ENCODE measurements at places on chromosomes 11 and 22.

DNA sequence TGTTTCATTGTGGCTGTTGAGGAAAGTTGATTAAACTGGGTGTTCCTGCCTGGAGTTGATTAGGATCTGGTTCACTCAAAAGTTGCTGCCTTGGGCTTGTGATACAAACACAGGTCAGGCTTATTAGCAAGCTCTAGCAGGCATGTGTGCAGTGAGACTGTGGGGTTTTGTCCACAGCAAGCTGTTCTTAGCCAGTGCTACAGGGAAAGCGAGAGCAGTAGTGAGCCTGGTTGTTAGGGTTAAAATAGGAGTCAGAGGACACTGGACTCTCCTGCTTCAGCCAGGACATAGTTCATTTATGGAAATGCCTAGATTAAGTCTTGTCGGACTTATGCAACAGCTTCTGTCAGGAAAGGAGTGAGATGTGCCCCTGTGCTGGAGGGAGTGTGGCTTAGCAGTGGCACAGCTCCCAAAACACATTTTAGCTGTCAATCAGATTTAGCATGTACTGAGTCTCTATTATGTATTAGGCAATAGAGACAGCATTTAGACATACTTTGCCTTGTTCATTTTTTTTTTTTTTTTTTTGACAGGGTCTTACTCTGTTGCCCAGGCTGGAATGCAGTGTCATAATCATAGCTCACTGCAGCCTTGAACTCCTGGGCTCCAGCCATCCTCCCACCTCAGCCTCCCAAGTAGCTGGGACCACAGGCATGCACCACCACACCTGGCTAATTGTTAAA is 8.7 kb downstream of the SNRPD3 start:
- H3K4me1 ChIP-seq, result peaks cover 48% of the 10 kb centered on the region
- peaks cover 15% of the 10 kb centered on the region for H3K36me3 ChIP-seq
- no peak for DNase-seq
- H3K27ac ChIP-seq, result peak overlapping the region; percentile 77

DNA sequence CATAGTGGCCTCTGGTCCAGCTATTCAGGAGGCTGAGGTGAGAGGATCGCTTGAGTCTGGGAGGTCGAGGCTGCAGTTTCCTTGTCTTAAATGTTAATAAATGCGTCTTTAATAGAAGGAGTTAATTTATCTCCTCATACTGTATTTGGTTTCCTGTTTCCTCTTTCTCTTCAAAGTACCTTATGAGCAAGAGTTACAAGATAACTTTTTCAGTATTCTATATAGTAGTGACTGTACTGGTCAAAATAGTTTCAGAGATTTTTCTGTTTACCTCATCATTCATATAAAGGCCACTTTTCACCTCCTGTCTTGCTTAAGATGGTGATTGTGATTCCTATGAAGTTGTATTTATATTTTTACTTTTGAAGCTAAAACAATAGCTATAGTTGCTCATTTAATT is 50.9 kb downstream of the MCAM start:
- no peaks in the 10 kb centered on the region for H3K27me3 ChIP-seq
- no peak overlapping the region for H3K27ac ChIP-seq
- no peaks in the 10 kb centered on the region for H3K36me3 ChIP-seq
- DNase-seq, result no peak
- peaks cover 9% of the 10 kb centered on the region for H3K4me1 ChIP-seq

DNA sequence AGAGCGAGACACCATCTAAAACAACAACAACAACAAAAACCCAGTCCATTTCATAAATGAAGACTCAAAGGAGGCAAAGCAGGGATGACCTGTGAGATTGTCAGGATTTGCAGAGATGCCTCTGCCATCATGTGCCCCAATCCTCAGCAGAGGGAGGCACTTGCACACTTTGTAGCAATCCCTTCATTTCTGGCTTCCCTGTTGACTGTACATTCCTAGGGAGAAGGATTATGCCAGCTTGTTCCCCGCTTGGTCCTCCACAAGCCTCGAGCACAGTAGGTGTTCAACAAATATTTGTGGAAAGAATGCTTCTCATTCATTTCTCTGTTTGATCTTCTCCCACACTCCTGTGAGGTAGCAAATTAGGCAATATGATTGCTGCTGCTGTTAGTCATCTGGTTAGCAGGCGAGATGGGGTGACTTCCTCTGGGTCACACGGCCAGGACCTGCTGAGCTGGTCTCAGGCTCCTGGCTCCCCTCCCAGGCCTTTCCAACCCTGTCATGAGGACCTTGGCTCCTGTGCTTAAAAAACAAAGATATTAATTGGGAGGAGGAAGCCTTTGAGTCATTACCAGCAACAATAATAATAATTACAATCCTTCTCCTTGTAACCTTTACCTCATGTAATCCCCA is 34.1 kb downstream of the LIF start:
- no peaks in the 10 kb centered on the region for H3K36me3 ChIP-seq
- H3K4me3 ChIP-seq, result no peak overlapping the region
- peaks cover 11% of the 10 kb centered on the region for H3K4me1 ChIP-seq
- DNase-seq, result no peak
- no peak overlapping the region for H3K27ac ChIP-seq

GRCh38 chr11:33480626-33481025 is 220.0 kb downstream of the C11orf91 start:
- no peaks in the 10 kb centered on the region for H3K36me3 ChIP-seq
- no peaks in the 10 kb centered on the region for H3K4me1 ChIP-seq
- peaks cover 24% of the 10 kb centered on the region for H3K27me3 ChIP-seq
- H3K4me3 ChIP-seq, result no peak overlapping the region
- no peak overlapping the region for H3K27ac ChIP-seq
- DNase-seq, result no peak

GRCh38 chr22:38316364-38317121 is 690 bp downstream of the CSNK1E start:
- H3K4me3 ChIP-seq, result peak overlapping the region; percentile 95
- H3K27me3 ChIP-seq, result no peaks in the 10 kb centered on the region

DNA sequence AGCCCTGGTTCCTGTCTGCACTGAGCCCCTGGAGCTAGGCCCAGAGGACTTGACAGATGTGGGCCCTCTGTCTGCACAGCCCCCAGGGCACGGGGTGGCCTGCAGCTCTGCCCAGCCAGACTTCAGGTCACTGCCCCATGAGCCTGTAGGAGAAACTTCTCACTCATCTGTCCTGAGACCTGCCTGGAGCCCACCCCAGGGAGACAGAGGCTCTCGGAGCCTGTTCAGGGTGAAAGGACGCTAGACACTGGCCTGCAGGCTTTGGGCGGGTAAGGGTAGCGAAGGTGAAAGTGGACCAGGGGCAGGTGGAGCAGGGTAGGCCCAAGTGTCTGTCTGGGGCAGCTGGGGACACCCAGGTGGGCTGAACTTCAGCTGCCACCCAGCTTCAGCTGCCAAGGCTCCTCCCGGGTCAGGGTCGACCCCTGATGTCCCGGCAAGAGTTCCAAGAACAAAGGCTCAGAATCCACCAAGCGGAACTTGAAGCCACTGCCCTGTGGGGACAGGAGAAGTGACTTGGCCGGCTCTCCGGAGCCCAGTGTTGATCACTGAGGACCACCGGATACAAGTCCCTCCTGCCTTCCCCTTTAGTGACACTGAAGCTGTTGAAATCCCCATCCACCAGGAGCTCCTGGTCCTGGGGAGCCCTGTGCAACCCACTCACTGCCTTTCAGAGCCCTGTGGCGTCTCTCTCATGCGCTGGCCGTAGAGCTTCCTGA is 90.3 kb downstream of the KCNQ1 start:
- H3K27me3 ChIP-seq, result peaks cover 32% of the 10 kb centered on the region
- no peak overlapping the region for H3K27ac ChIP-seq
- peaks cover 17% of the 10 kb centered on the region for H3K4me1 ChIP-seq

DNA sequence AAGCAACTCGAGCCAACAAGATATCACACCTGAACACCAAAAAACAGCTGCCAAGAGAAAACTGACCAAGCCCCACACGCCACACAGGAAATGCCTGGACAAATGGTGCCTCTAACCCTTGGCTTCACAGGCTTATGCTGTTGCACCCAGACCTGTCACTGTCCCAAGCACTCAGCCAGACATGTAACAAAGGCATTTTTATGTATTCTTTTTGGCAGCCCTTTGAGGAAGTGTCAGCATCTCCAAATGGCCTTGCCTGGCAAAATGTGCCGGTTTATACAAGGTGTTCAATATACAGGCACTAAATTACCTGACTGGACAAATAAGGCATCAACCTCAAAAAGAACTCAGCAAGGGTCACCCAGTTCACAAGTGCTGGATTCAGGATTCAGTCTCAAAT is 6.1 kb downstream of the HDHD5 start:
- H3K27me3 ChIP-seq, result no peaks in the 10 kb centered on the region
- peaks cover 24% of the 10 kb centered on the region for H3K4me1 ChIP-seq
- no peak overlapping the region for H3K4me3 ChIP-seq
- DNase-seq, result no peak

DNA sequence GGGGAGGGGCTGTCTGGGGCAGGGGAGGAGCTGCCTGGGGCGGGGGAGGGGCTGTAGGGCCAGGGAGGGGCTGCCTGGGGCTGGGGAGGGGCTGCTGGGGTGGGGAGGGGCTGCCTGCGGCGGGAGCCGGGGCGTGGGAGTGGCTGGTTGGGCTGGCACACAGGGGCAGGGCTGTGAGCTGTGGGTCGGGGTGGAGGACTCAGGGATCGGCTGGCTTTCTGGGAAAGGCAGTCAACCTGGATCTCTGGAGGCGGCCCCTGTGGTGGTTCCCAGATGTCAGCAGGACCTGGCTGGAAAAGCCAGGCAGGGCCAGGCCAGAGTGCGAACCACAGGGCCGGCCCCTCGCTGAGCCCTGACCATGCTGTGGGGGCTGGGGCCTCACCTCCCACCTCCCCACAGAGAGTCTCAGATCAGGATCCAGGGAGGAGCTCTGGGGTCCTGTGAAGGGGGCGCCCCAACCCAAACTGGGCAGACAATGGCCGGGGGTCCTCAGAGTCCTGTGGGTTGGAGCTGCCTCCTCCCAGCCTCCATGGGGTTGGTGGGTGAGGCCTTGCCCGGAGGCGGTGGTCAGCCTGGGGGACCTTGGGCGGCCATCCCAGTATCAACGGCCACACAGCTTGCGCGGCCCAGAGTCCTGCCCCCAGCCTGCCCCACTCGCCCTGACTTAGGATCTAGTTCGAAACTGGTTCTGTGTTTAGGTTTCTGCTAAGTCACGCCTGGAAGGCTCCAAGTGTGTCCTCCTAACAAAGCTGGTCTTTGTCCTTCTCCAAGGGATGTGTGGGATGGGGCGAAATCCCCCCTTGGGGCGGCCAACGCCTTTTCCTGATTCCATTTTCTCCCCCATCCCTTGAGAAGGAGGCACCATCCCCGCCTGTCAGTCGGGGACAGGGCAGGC is 1.9 kb downstream of the MUC5B start:
- H3K27me3 ChIP-seq, result peaks cover 10% of the 10 kb centered on the region
- H3K36me3 ChIP-seq, result no peaks in the 10 kb centered on the region
- H3K4me3 ChIP-seq, result no peak overlapping the region
- H3K27ac ChIP-seq, result no peak overlapping the region

DNA sequence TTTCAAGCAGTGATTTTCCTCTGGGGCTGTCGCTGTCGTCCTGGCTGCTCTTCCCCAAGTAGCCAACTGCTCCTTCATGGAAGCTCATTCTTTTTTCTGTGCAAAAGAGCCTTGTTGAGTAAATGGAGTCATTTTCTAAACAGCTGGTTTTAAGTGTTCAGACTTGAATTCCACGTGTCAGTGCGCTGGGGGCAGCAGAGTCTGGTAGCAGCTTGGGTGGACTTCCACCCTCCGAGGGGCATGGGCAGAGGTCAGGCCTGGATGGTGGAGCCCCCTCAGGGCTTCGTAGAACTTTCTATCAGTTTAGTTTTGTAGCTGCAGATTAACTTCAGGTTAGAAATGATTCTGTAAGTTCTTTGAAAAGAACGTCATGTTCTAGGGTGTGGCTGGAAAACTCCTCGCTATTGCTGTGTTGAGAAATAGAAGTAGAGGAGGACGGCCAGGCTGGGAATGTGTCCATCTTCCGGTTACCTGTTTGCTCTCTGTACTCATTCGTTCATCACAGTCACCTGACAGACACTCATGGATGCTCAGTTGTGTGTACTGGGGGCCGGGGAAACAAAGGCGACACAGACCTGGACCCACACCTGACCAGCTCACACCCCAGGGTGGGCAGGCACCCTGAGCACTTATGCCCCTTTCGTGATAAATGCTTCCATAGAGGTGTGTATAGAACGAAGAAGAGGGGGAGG is 270.7 kb downstream of the TBC1D22A start:
- H3K36me3 ChIP-seq, result peaks cover 39% of the 10 kb centered on the region
- no peak overlapping the region for H3K4me3 ChIP-seq
- H3K27me3 ChIP-seq, result no peaks in the 10 kb centered on the region
- peaks cover 8% of the 10 kb centered on the region for H3K4me1 ChIP-seq
- H3K27ac ChIP-seq, result peak overlapping the region; percentile 69

- H3K4me3 ChIP-seq, result no peak overlapping the region
- H3K27me3 ChIP-seq, result peaks cover 42% of the 10 kb centered on the region
- H3K4me1 ChIP-seq, result no peaks in the 10 kb centered on the region
Observed at GRCh38 chr22:30453731-30454510, 17.9 kb downstream of the SEC14L3 start.

DNA sequence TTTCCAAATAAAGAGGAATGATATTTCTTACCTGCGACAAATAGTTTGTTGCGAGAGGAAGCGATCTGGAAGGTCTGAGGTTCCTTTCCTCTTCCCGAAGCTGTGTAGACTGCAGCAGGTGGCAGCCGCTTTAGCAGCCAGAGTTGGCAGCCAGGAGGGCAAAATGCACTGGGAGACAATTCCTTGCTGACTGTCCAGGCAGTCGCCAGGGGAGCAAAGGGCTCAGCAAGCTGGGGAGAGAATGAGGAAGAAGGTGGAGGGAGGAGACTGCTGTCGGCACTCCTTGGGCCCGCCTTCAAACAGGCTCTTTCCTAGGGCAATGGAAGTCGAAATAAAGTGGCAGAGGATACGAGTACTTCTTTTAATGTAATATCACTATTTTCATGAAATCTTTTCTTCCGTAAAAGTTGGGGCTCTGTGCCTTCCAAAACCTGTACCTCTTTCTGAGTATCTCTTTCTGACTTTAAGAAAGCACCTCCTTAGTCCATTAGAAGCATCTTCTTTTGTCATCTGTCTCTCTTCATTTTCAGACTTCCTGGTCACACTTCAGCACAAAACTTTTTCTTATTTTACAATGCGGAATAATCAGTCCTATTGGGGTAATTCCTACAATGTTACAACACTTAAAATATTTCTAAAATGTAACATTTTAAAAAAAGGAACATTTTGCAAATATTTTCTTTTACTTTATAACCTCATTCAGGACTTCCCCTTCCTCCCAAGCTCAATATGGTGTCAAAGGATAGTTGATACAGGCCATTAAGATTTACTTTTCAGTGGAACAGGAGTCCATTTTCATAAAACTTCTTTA is at the start of gene IL18:
Gene IL18, minus strand, starts transcription at position 220 of the 811 bp plus-strand sequence. CDS start 9,041 bp downstream, outside the sequence.
- H3K36me3 ChIP-seq, result peaks cover 5% of the 10 kb centered on the region
- H3K27ac ChIP-seq, result peak within 1 kb of the TSS; percentile 68
- H3K27me3 ChIP-seq, result peaks cover 10% of the 10 kb centered on the region
- H3K4me1 ChIP-seq, result peaks cover 11% of the 10 kb centered on the region

GRCh38 chr11:102120437-102120973 is 10.3 kb downstream of the YAP1 start:
- no peak overlapping the region for H3K4me3 ChIP-seq
- no peaks in the 10 kb centered on the region for H3K4me1 ChIP-seq
- peaks cover 22% of the 10 kb centered on the region for H3K27me3 ChIP-seq
- no peak overlapping the region for H3K27ac ChIP-seq
- H3K36me3 ChIP-seq, result no peaks in the 10 kb centered on the region

- no peak overlapping the region for H3K27ac ChIP-seq
- DNase-seq, result no peak
- peaks cover 7% of the 10 kb centered on the region for H3K4me1 ChIP-seq
Observed at GRCh38 chr22:23888615-23889401, 5.4 kb upstream of the MIF start.

All from stimulated activated naive B cell treated with anti-CD40 and anti-IgM and Interleukin-4, amounts not matched to agents 10 μg/mL and 1 μg/mL and 100 μg/mL, for 72 hours (primary cell).